ENCODE measurements at places on chromosomes 4 and X.
A peak's percentile ranks its signal among the peaks of the same experiment; 100 is the strongest.

DNA sequence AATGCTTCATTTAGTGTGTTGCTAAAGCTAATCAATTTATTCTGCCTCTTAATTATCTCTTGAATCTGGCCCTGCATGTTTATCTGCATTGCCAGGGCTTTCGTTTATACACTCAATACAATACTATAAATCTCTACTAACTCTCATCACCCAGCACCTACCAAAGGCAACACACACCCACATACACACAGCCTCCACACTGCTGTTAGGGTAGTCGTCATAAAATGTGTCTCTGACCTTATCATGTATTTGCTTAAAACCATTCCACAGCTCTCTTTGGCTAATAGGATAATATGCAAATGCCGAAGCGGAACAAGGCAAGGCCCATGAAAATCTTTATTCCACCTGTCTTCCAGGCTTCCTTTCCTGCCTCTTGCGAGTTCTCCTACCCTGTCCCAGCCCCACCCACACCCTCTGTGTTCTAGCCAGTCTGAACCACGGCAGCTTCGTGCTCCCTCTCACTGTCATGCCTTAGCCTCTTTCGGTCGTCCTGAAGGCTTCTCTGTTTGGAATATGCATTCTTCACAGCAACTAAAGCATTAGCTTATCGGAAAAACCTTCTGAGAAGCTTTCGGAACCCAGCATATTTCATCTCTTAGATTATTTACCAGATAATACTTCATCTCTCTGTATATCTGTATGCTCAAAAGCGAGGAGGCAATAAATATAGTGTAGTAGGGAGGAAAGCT, 333.5 kb downstream of the TENM3 start:
- no peak for DNase-seq

DNA sequence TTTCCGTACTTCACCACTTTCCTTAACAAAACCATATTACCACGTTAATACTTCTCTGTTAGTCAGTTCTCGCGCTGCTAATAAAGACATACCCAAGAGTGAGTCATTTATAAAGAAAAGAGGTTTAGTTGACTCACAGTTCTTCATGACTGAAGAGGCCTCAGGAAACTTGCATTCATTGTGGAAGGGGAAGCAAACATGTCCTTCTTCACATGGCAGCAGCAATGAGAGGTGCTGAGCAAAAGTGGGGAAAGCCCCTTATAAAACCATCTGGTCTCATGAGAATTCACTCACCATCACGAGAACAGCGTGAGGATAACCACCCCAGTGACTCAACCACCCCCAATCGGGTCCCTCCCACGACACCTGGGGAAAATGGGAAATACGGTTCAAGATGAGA, 289.8 kb upstream of the CLNK start:
- DNase-seq: no peak

DNA sequence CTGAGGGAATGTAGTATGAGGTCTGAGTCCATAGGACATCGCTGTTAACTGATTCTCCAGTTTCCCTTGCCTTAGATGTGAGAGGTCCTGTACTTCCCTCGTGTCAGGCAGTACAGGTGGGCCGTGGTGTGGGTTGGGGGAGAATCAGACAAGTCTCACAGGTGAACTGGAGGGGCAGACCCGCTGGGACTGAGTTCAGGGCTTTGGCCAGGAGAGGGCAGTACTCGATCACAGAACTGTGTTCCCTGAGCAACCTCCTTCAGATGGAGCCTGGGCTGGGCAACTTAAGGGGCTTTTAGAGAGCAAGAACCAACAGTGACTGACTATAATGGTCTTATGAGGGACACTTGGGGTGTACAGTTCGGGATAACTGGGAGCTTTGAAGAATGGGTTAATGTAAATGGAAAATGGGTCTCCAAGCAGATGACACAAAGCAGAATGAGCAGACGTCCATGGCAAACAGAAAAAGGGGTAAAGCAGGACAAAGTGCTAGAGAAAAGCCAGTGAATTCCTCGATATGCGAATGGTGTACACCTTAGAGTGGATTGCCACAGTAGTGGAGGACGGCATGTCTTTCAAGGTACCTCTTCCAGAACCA, 83.6 kb downstream of the CCNG2 start:
- DNase-seq: no peak

- DNase-seq: no peak
Measured at GRCh38 chr4:108372681-108373080, 203.9 kb upstream of the LEF1 start.

- no peak for DNase-seq
Measured at GRCh38 chr4:182908124-182908523, 9.1 kb downstream of the DCTD start.

DNA sequence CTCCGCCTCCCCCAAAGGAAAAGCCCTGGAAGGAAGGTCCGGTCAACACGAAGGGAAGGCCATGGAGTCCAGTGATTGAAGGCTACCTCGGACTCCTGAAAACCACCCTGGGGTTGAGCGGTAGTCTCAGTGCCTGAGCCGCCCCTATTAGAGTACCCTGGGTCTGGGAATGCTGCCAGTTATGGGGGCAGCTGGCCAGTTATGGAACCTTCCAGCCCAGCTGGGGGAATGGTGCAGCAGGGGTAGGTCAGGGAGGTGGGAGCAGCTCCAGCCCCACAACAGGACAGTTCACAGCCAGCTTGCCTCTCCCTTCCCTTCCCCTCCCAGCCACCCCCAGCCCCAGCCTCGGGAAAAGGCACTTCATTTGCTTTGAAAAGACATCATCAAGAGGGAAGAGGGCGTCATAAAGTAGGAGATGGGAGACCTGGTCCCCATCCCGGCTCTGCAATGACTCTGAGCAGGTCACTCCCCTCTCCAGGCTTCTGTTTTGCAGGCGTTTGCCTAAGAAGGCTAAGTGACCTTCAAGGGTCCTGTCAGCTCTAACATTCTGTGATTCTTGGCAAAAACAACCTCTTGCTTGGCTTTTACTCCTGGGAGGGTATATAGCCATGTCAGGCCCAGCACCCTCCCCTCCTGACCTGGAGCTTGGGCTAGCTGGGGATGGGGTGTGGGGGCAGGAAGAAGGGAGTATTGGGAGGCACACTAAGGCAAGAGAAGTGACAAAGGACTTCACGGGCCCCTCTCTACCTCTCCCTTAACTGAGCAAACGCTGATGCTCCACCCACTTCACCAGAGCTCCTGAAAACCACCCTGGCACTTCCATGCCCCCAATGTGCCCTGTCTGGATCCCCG, 8.0 kb downstream of the APLN start:
- no peak for DNase-seq

- no peak for DNase-seq
Measured at GRCh38 chr4:106258145-106259045, 57.6 kb downstream of the TBCK start.

DNA sequence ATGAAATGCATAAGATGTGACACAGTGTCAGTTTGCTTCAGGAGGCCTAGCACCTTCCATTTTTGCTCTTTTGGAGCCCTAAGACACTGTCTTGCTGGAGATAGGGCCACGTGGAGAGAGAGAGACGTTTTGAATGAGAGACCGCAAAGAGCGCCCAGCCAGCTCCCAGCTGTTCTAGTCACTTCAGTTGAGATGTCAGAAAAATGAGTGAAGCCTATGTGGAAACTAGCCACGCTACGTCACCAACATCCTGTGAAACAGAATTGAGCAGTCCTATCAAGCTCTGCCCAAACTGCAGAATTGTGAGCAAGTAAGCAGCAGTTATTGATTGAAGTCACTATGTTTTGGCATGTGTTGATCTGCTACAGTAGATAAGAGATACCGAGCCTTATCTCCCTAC, 13.1 kb downstream of the GPR82 start:
- peak; percentile 10 for DNase-seq

DNA sequence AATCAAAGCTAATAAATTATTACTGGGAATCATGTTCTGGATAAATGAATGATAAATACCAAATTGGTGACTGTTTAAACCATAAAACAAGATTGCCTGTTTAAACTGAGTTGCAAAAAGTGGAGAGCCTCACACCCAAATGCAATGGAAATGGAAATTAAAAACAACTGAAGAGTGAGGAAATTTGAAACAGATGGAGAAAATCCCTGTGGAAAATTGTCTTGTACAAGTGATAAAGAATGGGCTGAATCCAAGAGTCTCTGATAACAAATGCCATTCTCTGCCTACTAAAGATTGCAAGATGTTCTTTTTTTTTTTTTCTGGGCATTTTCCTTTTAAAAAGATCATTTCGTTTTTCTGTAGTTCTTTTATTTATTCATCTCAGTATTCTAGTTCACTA, 426.3 kb downstream of the NLGN4X start:
- no peak for DNase-seq

- no peak for DNase-seq
Measured at GRCh38 chr4:44961001-44961755, 234.8 kb upstream of the GNPDA2 start.

GRCh38 chr4:128517739-128518510, 230.3 kb upstream of the PGRMC2 start:
- DNase-seq: no peak

DNA sequence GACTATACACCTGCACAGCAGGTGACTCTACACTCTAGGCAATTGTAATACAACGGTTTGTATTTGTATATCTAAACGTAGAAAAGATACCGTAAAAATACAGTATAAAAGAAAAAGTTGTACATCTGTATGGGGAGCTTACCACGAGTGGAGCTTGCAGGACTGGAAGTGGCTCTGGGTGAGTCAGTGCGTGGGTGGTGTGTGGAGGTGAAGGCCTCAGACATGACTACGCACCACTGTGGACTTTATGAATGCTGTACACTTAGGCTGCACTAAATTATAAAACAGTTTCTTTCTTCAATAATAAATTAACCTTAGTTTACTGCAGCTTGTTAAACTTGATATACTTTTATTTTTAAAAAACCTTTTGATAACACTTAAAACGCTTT, 85.0 kb upstream of the FAT1 start:
- no peak for DNase-seq

GRCh38 chr4:17934286-17934685, 87.3 kb downstream of the LCORL start:
- no peak for DNase-seq

DNA sequence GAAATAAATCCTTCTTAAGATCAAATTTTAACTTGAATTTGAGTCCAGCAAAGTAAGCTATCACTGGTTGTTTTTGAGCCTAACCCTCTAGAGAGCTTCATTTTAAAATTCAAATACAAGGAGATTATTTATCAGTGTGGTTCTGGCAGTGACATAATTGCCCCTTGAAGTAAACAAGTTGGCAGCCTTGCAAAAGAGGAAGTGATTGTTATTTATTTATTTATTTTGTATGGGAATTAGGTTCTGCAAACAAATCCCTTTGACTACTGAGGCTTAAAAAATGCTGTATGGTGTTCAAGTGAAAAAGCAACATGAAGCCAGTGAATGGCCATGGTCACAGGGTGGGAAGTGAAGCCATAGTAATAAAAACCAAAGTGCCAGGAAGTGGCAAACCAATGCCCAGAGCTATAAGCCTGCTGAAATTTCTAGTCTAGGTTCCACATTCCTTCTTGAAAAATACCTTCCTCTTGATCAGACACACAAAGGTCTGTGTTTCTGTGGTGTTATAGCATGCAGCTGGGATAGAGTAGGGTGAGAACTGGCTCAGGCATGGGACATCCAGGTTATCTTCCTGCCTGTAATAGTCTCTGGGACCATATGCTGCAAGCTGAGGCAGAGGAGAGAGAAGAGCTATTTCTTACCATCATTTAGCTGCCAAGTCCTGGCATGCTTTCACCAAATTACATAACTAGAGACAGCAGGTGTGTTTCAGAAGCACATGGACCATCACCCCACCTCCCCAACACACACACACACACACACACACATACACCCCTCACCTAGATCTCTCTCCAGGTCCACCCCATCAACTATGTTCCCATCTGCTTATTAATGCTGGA, 47.1 kb upstream of the TSPAN7 start:
- DNase-seq: no peak

GRCh38 chrX:1249101-1249887, 19.3 kb upstream of the CSF2RA start:
- peak; percentile 19 for DNase-seq

DNA sequence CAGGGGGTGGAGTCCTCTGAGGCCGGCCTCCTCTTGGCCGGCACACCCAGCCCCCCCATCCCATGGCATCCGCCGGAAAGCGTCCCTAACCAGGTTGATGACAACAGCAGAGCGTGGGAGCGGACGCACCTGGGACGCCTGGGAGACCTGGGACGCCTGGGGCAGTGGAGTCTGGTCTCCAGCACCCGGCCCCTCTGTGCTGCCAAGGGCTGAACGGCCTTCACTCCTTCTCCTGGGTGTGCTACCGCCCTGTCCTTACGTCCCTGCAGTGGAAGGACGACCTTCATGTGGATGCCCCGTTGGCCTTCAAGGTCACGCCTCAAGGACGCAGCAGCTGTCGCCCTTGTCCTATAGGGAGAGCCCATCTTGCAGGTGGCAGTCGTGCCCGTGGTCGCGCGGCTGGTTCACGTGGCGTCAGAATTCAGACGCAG, 26.9 kb downstream of the NKX1-1 start:
- DNase-seq: no peak

GRCh38 chrX:150211988-150212387, 151.1 kb upstream of the MAMLD1 start:
- no peak for DNase-seq

GRCh38 chr4:98516441-98517217, 141.8 kb downstream of the TSPAN5 start:
- DNase-seq: no peak

DNA sequence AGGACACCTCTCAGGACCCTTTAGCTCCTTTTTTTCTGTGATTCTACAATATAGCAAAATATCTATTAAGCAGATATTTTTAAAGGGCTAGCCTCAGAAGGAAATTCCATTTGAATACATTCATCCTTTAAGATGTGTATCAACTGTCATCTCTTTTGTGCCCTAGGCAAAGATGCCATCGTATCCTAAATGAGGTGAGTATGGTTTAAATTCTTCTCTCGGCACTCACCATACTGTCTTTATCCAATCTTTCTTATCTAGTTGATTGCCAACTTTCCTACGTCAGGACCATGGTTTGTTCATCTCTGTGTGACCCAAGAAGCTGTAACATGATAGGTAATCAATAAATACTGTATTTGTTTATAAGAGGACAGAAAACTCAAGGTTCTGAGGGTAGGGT, 176.0 kb downstream of the LDB2 start:
- no peak for DNase-seq

DNA sequence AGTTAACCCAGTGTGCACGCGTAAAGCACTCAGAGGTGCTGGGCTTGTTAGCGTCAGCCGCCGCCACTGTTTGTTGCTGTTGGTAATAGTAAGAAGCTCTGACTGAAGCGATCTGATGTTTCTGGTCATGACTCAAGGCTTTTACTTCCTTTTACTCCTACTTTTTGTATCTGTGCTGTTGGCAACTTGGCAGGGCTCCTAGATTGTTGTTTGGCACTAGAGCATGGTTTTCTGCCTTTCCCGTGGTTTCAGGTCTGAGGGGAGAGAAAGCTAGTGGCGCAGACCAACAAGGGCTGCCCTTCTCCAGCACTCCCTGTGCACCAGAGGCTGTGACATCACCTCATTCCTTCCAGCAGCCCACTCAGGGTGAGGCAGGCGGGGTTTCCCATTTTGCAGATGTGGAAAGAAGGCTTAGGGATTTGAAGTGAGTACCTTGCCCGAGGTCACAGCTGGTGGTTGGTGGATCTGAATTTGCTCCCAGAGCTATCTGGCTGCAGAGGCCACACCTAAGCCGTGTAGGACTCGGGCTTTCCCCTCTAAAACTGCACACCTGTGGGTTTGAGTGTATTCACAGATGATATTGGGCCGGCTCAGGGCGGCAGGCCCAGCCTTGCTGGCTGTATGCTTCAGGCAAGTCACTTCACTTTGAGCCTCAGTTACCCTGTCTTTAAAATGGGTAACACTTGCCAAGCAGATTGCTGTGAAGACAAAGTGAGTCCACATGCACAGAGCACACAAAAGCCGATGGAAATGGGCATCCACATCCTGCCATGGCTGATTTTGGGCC, 51.2 kb upstream of the TADA2B start:
- no peak for DNase-seq

- DNase-seq: no peak
Measured at GRCh38 chr4:80097400-80098177, 24.6 kb upstream of the ANTXR2 start.

GRCh38 chr4:31362756-31363155, 642.6 kb downstream of the PCDH7 start:
- DNase-seq: no peak

Data from stimulated activated CD8-positive, alpha-beta memory T cell treated with anti-CD3 and anti-CD28 coated beads, Interleukin-7, amount 100 ng/mL, for 4 hours (primary cell).